ENCODE measurements at places on chromosomes 13 and 19.
A peak's percentile ranks its signal among the peaks of the same experiment; 100 is the strongest.

DNA sequence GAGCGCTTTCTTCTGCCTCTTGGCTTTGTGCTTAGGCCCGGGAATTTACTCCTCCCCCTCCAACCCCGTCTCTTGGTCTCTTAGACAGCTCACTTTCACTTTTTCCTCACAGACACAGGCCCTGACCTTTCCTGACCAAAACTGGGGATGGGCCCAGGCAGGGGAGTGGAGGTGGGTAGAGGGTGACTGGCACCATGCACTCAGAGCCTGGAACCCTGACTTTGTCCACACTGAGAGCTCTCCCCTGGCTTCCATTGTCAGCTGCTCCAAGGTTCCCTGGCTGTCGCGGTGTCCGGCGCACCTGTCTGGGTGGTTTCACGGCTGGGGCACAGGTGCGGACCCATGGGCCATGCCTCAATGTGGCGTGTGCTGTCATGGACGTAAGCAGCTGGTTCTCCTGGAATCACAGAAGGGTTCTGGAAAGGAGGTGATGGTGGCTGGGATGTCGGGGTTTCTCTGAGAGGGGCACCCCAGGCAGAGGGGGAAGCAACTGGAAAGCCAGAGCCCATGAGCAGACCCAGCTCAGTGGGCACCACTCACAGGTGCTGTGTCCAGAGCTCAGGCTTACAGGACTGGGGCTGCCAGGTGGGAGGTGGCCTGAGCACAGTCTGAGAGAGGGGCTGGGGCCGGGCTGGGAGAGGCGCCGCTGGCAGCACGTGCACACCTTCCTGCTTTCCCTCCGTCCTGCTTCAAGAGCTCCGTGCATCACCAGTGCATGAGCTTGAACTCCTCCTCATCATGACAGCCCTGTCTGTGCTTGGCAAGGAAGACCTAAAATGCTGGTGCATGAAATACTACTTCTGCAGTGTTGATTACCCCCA, 28.0 kb upstream of the C1QTNF9 start:
- ATAC-seq = no peak

DNA sequence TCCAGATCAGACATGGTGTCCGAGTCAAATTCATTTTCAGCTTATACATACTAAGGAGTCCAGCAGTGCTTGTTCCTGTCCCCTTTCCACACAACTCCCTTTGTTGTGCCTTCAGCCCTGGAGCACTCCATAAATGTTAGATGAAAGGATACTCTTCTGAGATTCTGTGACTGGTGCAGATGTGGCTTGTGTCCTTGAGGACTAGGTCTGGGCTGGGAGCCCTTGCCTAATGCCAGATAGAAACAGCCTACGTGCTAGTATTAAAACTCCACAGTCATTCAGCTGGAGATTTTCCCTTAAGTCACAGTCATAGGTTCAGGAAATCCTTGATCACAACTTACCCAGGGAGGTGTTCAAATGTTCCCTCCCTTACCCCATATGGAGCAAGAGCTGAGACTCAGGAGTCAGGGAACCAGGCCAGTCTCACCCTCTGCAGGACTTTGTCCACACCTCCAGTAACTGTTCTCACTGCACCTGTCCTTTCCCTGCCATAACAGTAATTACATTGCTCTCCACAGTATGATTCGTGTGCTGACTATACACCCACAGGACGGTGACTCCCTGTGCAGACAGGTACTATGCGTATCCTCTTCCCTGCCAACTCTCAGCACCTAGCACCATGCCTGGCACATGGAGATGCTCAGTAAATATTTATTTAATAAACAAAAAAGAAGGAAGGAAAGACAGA, 15.5 kb upstream of the SERPINE3 start:
- ATAC-seq = no peak

GRCh38 chr13:44169018-44169911, 204.4 kb upstream of the SERP2 start:
- ATAC-seq = no peak

- no peak for ATAC-seq
These were observed 81.6 kb downstream of the ZNF536 start for GRCh38 chr19:30453743-30454142.

GRCh38 chr13:39134574-39134973, 96.3 kb downstream of the NHLRC3 start:
- no peak for ATAC-seq

GRCh38 chr13:61989978-61990377, 574.3 kb upstream of the PCDH20 start:
- no peak for ATAC-seq

- no peak for ATAC-seq
These were observed 287.4 kb upstream of the NBEA start for GRCh38 chr13:34654647-34655046.

DNA sequence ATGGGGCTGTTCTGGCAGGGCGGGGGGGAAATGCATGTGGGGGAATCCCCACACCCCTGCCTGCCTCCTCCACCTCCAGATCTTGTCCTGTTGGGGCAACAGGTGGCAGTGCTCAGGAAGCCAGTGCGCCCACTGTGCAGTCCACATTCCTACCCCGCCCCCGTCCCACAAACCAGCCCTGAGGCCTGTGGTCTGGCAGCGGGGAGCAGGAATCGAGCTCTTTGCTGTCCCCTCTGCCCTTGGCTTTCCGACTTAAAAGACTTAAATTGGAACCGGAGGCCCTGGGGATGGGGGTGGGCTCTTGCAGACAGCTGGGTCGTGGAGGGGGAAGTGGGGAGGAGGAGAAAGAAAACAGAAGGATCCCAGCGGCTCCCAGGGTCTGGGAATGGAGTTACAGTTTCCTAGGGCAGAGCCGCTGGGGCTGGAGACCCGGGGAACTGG, 4.3 kb downstream of the NANOS3 start:
- ATAC-seq = peak; percentile 5

- ATAC-seq = no peak
These were observed 43.1 kb upstream of the STARD13 start for GRCh38 chr13:33328701-33329100.

DNA sequence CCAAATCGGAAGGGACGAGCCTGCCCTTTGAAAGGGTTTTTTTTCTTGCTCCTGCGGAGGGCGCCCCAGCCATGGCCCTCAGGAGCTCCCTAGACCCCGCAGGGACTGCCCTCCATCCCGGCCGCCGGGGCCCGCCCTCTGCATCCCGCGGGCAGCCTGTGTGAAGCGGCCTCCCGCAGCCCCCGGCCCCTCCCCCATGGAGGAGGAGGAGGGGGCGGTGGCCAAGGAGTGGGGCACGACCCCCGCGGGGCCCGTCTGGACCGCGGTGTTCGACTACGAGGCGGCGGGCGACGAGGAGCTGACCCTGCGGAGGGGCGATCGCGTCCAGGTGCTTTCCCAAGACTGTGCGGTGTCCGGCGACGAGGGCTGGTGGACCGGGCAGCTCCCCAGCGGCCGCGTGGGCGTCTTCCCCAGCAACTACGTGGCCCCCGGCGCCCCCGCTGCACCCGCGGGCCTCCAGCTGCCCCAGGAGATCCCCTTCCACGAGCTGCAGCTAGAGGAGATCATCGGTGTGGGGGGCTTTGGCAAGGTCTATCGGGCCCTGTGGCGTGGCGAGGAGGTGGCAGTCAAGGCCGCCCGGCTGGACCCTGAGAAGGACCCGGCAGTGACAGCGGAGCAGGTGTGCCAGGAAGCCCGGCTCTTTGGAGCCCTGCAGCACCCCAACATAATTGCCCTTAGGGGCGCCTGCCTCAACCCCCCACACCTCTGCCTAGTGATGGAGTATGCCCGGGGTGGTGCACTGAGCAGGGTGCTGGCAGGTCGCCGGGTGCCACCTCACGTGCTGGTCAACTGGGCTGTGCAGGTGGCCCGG, 815 bp downstream of the MAP3K10 start:
- peak; percentile 8 for ATAC-seq

GRCh38 chr19:33826521-33826920, 29.9 kb downstream of the KCTD15 start:
- no peak for ATAC-seq

DNA sequence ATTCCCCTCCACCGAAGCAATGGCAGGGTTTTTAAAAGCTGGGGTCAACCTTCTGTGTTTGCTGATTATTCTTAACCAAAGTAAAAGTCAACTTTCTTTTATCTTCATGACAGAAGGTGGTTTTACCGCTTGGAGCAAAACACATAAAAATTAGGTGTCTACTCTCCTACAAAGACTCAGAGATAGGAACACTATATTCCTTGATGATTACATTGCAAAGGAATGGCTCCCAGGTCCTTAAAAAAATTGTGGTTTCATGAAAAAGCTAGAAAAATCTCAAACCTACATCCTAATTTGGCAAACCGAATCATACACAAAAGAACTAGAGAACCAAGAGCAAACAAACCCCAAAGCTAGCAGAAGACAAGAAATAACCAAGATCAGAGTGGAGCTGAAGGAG, 760.4 kb upstream of the PCDH20 start:
- no peak for ATAC-seq

DNA sequence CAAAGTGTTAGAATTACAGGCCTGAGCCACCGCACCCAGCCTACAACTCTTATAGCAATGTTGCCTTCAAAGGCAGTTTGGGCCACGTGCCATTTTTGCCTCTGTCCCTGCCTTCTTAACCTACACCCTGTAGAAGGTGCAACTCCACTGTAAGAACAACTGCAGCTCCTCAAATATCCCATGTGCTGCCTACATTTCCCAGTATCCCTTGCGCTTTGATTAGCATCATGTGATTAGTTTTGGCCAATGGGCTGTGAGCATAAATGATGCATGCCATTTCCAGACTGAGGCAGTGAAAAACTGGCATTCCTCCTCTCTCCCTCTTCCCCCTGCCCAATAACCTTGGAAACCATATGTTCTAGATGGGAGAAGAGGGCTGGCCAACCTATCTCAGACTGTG, 75.2 kb upstream of the MRI1 start:
- ATAC-seq = peak; percentile 63

- no peak for ATAC-seq
These were observed 1.9 kb upstream of the PEG3 start for GRCh38 chr19:56842412-56842811.

DNA sequence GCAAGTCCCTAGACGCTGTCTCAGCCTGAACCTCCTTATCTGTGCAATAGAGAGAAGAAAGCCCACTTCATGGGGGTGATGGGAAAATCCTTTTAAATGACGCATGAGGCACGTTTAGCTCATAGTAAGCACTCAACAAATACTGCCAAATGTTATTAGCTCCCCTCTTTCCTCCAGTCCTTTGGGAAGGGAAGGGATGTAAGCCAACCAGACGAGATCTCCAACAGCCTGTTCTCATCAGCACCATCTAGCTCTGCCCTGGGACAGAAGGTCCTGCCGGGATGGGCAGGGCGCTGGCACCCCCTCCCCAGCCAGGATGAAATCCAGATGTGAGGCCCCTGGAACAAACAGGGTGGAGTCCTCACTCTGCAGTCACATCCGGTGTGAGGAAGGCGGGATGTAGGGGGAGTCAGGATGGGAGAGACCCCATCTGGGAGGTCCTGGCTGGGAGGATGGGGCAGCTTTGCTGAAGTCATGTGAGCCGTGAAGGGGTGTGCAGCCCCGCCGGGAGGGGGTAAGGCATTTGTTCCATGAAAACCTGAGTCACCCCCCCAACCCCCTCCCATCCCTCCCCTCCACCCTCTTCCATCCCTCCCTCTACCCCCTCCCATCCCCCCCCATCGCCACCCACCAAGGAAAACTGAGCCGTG, 4.6 kb downstream of the S1PR2 start:
- no peak for ATAC-seq

DNA sequence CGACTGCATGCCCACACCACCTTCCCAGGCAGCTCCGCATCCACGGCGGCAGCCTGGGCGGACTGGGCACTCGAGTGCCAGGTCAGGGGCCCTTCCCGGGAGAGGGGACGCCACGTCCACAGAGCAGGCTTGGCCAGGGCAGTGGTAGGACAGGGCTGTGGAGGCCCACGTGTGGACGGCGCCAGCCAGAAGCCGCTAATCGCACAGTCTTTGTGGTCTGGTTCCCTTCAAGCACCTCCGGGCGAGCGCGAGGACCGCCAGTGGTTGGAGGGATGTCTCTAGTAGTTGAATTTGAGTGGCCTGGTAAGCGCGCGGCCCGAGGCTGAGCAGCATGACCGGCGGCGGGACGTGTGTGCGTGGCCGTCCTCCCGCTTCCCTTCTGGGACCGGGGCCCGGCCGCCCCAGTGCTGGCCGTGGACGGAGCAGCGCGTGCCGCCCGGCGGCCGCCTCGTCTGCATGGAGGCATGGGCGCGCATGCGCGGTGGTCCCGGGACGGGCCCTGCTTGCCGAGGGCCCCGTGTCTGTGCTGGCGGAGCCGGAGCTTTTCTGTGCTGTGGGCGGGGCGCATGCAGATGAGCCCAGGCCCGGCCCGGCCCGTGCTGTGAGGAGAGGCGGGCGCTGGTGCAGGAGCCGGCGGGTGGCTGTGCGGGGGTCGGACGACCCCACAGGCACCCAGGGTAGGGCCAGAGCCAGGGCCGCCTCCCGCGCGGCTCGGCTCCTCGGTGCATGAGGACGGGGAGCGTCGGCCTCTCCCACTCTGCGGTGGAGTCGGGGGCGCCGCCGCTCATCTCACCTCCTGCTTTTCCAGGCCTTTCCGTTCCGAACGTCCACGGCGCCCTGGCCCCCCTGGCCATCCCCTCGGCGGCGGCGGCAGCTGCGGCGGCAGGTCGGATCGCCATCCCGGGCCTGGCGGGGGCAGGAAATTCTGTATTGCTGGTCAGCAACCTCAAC, 8.6 kb downstream of the PTBP1 start:
- no peak for ATAC-seq

GRCh38 chr19:10096615-10096963, 5.9 kb downstream of the ANGPTL6 start:
- ATAC-seq = no peak

GRCh38 chr19:401866-402511, 7.0 kb downstream of the C2CD4C start:
- ATAC-seq = no peak

- ATAC-seq = no peak
These were observed 43.1 kb downstream of the RASA3 start for GRCh38 chr13:114089341-114089740.

GRCh38 chr13:79602936-79603335, 122.0 kb downstream of the NDFIP2 start:
- no peak for ATAC-seq

- no peak for ATAC-seq
These were observed 96.1 kb downstream of the OXGR1 start for GRCh38 chr13:96898212-96898611.

GRCh38 chr19:35783469-35784434, 8.4 kb downstream of the ARHGAP33 start:
- no peak for ATAC-seq

- no peak for ATAC-seq
These were observed 17.6 kb upstream of the RASA3 start for GRCh38 chr13:114149774-114150740.

DNA sequence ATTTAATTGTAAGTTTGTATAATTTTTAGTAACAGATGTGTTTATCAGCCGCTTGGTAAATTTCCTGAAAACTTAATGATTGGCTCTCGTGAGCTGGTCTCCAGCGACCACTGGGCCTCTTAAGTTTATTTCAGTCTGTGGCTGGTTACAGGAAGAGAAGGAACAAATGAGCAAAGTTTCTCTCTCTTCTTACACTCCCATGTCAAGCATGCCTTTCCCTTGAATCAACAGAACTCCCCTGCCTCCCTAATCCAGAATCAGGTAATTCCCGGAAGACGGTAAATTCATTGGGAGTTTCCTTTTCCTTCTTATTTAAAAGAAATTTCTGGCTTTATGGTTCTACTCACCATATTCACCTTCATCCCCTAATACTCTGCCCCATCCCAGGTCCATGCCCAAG, 52.5 kb upstream of the POMP start:
- no peak for ATAC-seq

All from activated T-helper 17 cell treated with anti-CD3 and anti-CD28 coated beads, Interleukin-2, amount 50 U/mL, for 72 hours (primary cell).